ENCODE measurements at places on chromosomes 16 and 17. TPM values are rescaled to one million over a fixed set of nuclear protein-coding genes. Genes with fewer than 3 reads are reported as not detected.

DNA sequence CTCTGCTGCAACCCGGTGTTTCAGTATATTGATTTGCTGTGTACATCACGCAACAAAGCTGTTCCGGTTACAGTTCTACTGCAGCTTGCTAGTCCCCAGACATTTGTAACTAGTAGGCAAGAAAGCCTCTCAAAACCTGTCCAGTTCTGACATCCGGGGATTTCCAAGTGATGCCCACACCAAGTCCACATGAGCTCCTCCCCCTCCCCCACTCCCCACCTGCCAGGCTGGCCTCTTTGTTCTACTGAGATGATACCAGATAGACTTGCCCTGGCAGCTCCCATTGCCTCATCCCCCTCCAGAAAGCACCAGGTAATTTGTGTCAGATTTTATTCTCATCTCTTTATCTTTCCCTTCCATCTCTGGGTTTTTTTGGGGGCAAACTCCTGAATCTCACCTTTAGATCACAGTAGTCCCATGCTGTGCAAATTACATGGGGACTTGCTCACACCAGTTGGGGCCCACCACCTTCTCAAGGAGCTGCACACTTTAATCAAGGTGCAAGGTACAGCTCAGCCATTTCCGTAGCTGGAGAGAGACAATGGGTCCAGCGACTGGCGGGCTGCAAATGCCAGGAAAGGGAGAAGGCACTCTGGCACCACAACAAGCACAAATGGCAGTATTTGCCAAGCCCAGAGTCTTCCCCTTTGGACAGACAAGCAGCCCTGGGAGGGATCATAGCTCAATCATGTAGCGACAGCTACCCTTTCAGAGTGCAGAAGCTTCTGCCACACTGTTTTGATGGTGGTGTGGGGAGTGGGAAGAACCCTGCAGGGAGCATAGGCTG is 183.1 kb downstream of the CYLD start:
- H3K4me3 ChIP-seq = no peak overlapping the region
- no peak overlapping the region for H3K27ac ChIP-seq
- DNase-seq = no peak
- H3K36me3 ChIP-seq = no peaks in the 10 kb centered on the region

DNA sequence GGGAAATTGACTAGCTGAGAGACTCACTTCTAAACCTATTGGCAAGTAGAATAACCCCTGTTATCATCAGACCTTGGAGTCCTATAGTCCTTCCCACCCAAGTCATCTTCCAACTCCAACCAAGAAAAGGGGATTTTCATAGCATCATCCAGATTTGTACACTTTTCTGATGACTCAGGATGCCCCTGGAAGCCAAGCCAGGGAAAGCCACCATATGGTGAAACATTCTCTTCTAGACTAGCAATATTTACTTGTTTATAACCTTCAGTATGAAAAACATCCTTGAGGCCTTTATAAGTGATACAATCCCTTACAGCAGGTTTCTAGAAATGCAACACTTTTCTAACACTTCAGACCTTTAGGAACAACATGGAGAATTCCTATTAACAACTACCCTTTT is 618.8 kb upstream of the CDH11 start:
- no peaks in the 10 kb centered on the region for H3K4me1 ChIP-seq
- H3K4me3 ChIP-seq = no peak overlapping the region
- no peak overlapping the region for H3K27ac ChIP-seq

GRCh38 chr17:78865682-78866390 is 25.2 kb upstream of the USP36 start:
- H3K27me3 ChIP-seq = no peaks in the 10 kb centered on the region
- H3K36me3 ChIP-seq = peaks cover 56% of the 10 kb centered on the region
- no peak overlapping the region for H3K27ac ChIP-seq
- DNase-seq = peak; percentile 92
- peaks cover 42% of the 10 kb centered on the region for H3K4me1 ChIP-seq

GRCh38 chr16:10961231-10961630 is 16.9 kb downstream of the CLEC16A start:
- peaks cover 30% of the 10 kb centered on the region for H3K4me1 ChIP-seq
- H3K36me3 ChIP-seq = peaks cover 27% of the 10 kb centered on the region
- peak; percentile 41 for DNase-seq
- no peaks in the 10 kb centered on the region for H3K27me3 ChIP-seq

- H3K27ac ChIP-seq = no peak overlapping the region
- H3K4me1 ChIP-seq = peaks cover 24% of the 10 kb centered on the region
- H3K27me3 ChIP-seq = no peaks in the 10 kb centered on the region
- no peak for DNase-seq
- H3K4me3 ChIP-seq = no peak overlapping the region
Measured at GRCh38 chr16:56776562-56776961, 46.6 kb downstream of the NUP93 start.

- H3K36me3 ChIP-seq = no peaks in the 10 kb centered on the region
- no peak overlapping the region for H3K4me3 ChIP-seq
- no peak overlapping the region for H3K27ac ChIP-seq
- no peak for DNase-seq
Measured at GRCh38 chr16:76835779-76836300, 355.1 kb upstream of the MON1B start.

DNA sequence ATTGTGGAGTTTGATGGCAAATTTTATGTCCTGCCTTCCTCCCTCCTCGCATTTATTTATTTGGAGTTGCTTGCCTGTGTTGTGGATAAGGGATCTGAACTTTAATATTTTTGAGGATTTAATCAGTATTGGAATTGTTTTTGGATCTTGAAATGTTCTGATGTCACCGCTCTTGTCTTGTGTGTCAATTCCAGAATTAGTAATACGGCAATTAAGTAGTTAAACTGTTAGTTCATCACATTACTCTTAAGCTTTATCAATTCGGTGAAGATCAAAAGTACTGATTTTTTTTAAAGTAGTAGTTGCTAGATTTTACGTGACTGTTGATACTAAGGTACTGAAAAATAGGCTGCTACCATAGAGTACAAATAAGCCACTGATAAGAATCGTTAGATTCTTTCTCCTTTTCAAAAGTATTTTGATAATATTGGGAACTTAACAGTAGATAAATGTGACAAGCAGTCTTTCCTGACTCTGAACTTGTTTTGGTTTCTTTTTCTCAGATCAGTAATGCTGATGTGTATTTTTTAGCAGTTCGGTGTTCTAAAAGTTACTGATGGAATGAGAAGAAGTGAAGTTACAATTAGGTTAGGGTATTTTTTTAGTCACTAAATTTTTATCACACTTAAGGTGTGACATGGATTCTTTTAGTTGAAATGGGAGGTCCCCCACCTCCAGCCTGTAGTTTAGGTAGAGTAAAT is 2.0 kb downstream of the RBBP6 start:
- peak overlapping the region; percentile 89 for H3K4me3 ChIP-seq
- peaks cover 58% of the 10 kb centered on the region for H3K36me3 ChIP-seq
- DNase-seq = no peak
- H3K4me1 ChIP-seq = peaks cover 36% of the 10 kb centered on the region
- peak overlapping the region; percentile 96 for H3K27ac ChIP-seq
- no peaks in the 10 kb centered on the region for H3K27me3 ChIP-seq

GRCh38 chr16:23031508-23032098 is 117.6 kb downstream of the USP31 start:
- H3K27ac ChIP-seq = no peak overlapping the region
- H3K4me1 ChIP-seq = no peaks in the 10 kb centered on the region
- DNase-seq = no peak
- no peaks in the 10 kb centered on the region for H3K36me3 ChIP-seq
- H3K4me3 ChIP-seq = no peak overlapping the region
- no peaks in the 10 kb centered on the region for H3K27me3 ChIP-seq

DNA sequence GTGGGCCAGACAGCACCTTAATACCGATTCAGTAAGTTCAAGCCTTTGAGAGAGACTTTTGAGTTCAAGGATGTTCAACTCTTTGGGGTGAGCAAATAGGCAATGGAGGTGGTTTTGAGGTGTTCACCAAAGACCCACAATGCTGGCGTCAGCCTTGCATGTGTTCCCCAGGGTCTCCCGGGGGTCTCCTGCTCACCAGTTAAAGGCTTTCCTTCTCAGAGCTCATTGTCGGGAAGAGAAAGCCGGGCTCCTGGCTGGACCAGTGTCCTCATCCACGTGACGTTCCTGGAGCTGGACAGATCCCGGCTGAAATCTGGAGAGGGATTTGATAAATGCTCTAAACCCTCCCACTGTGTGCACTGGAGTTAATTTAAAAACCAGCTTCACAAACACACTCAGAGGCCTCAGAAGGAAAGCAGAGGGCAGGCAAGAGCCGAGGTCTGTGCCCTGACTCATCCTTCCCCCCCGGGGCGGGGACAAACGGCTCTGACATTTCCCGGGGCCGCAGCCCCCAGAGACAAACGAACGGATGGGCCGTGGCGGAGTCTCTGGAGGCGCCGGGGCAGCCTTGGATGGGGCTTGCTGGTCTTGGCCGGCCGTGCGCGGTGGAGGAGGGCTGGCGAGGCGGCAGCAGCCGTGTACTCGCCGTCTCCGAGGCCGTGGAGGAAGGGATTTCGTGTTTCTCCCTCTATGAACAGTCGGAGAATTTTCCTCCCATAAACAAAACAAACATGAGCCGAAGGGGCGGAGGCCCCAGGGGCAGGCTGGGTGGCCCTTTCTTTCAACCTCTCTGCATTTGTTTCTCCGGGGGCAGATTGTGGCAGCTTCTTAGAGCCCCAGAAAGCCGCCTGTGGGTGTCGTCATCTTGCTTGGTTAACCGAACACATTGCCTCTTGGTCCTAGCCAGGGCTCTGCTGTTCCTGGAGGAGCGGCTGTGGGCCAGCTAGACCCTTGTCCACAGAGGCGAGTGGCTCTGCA is 94.2 kb downstream of the NTN1 start:
- DNase-seq = peak; percentile 94
- H3K4me3 ChIP-seq = peak overlapping the region; percentile 36
- H3K36me3 ChIP-seq = no peaks in the 10 kb centered on the region
- H3K4me1 ChIP-seq = peaks cover 29% of the 10 kb centered on the region
- H3K27me3 ChIP-seq = no peaks in the 10 kb centered on the region

GRCh38 chr17:50986989-50987660 is 121.0 kb upstream of the TOB1 start:
- no peak overlapping the region for H3K27ac ChIP-seq
- no peak overlapping the region for H3K4me3 ChIP-seq
- no peaks in the 10 kb centered on the region for H3K4me1 ChIP-seq
- peaks cover 80% of the 10 kb centered on the region for H3K36me3 ChIP-seq
- no peak for DNase-seq
- H3K27me3 ChIP-seq = no peaks in the 10 kb centered on the region

DNA sequence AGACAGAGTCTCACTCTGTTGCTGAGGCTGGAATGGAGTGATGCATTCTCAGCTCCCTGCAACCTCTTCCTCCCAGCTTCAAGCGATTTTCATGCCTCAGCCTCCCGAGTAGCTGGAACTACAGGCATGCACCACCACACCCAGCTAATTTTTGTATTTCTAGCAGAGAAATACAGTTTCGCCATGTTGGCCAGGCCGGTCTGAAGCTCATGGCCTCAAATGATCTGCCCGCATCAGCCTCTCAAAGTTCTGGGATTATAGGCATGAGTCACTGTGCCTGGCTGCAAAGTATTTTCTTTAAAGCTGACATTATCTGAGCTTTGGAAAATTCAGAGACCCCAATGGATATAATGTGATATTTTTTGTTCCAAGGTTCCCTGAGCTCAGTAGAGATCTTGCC is 31.1 kb upstream of the SLC6A2 start:
- peaks cover 8% of the 10 kb centered on the region for H3K4me1 ChIP-seq
- no peak overlapping the region for H3K27ac ChIP-seq
- DNase-seq = no peak
- no peaks in the 10 kb centered on the region for H3K36me3 ChIP-seq

GRCh38 chr16:28180655-28181460 is 30.9 kb downstream of the XPO6 start:
- H3K4me3 ChIP-seq = no peak overlapping the region
- H3K27ac ChIP-seq = peak overlapping the region; percentile 87
- peak; percentile 66 for DNase-seq

DNA sequence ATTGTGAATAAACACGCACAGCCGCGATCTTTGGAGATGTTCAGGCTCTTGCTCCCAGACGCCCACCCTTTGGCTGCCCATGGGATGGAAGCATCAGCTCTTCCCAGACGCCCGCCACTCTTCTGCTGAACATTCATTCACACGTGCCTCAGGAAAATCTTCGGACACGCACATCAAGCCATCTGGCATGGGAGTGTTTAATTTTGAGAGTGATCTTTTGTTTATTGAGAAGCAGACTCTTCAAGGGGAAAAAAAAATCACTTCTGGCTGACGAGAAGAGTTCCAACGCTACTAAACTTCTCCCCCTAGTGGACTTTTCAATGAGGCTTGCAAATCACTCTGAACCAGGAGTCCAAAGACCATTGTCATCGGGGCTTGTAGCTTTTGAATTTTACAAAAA is 62.0 kb upstream of the NUDT7 start:
- H3K4me3 ChIP-seq = no peak overlapping the region
- DNase-seq = peak; percentile 7
- no peaks in the 10 kb centered on the region for H3K4me1 ChIP-seq
- no peaks in the 10 kb centered on the region for H3K36me3 ChIP-seq
- no peaks in the 10 kb centered on the region for H3K27me3 ChIP-seq

DNA sequence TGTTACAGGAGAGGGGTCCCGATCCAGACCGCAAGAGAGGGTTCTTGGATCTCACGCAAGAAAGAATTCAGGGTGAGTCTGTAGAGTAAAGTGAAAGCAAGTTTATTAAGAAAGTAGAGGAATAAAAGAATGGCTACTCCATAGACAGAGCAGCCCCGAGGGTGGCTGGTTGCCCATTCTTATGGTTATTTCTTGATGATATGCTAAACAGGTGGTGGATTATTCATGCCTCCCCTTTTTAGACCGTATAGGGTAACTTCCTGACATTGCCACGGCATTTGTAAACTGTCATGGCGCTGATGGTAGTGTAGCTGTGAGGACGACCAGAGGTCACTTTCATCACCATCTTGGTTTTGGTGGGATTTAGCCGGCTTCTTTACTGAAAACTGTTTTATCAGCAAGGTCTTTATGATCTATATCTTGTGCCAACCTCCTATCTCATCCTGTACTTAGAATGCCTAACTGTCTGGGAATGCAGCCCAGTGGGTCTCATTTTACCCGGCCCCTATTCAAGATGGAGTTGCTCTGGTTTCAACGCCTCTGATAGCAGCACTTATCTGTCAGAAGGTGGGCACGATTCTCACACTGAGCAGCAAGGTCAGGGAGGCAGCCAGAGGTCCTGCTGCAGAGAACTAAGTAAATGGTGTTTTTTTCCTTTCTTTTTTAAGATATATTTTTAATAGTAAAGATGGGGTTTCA is 26.5 kb upstream of the XYLT2 start:
- H3K27ac ChIP-seq = no peak overlapping the region
- no peak for DNase-seq
- H3K4me1 ChIP-seq = no peaks in the 10 kb centered on the region
- no peak overlapping the region for H3K4me3 ChIP-seq

DNA sequence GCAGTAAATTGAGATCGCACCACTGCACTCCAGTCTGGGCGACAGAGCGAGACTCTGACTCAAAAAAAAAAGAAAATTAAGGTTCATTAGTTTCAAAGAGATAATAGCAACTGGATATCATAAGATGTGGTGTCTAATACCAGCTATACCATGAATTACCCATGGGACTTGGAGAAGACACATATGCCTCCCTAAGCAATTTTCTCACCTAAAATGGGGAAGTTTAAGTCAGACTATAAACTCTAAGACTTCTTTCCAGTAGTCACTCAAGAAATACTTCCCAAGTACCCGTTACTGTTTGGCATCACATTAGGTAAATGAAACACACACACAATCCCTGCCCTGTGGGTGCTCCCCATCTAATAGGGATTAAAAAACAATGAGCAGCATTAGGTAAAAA is 22.6 kb downstream of the SMURF2 start:
- H3K27me3 ChIP-seq = no peaks in the 10 kb centered on the region
- peaks cover 53% of the 10 kb centered on the region for H3K4me1 ChIP-seq
- H3K27ac ChIP-seq = no peak overlapping the region

GAST gene
- not detected for total RNA-seq

SLC5A11 gene
- not detected for total RNA-seq

CARD14 gene
- total RNA-seq = not detected

EMP2 gene
- 9.8 TPM for total RNA-seq

EVPL gene
- not detected for total RNA-seq

RUNDC3A gene
- not detected for total RNA-seq

TNS4 gene
- not detected for total RNA-seq

KRT27 gene
- total RNA-seq = not detected

SPPL2C gene
- not detected for total RNA-seq

DNAI2 gene
- not detected for total RNA-seq

Measured in SJSA1 (cell line).